ENCODE measurements at places on chromosomes 3 and 15. TPM values are rescaled to one million over a fixed set of nuclear protein-coding genes. Genes with fewer than 3 reads are reported as not detected.

GOLGA6L2 gene
- polyA plus RNA-seq = not detected

OR5H2 gene
- polyA plus RNA-seq = not detected

GPR27 gene
- 10.7 TPM for polyA plus RNA-seq

ARPP21 gene
- not detected for polyA plus RNA-seq

GOLGA8S gene
- 0.05 TPM for polyA plus RNA-seq

KNL1 gene
- 2.7 TPM for polyA plus RNA-seq

SLC22A14 gene
- 0.03 TPM for polyA plus RNA-seq

SGO1 gene
- polyA plus RNA-seq = 6.9 TPM

TMEM207 gene
- polyA plus RNA-seq = not detected

AADACL2 gene
- not detected for polyA plus RNA-seq

NOP10 gene
- 981 TPM for polyA plus RNA-seq

CILP gene
- not detected for polyA plus RNA-seq

CERS3 gene
- polyA plus RNA-seq = 0.62 TPM

GREM1 gene
- polyA plus RNA-seq = 0.33 TPM

AP2M1 gene
- 540 TPM for polyA plus RNA-seq

C15orf62 gene
- 0.19 TPM for polyA plus RNA-seq

MAP2K5 gene
- 6.9 TPM for polyA plus RNA-seq

ZNF654 gene
- 0.47 TPM for polyA plus RNA-seq

CGNL1 gene
- 20.4 TPM for polyA plus RNA-seq

CAND2 gene
- 8.7 TPM for polyA plus RNA-seq

NPAP1 gene
- 0.06 TPM for polyA plus RNA-seq

NRROS gene
- 6.8 TPM for polyA plus RNA-seq

UROC1 gene
- polyA plus RNA-seq = 0.09 TPM

CLRN1 gene
- polyA plus RNA-seq = 0.20 TPM

GUCA1C gene
- polyA plus RNA-seq = not detected

GJD2 gene
- polyA plus RNA-seq = 0.39 TPM

CD86 gene
- 0.12 TPM for polyA plus RNA-seq

IL16 gene
- 0.16 TPM for polyA plus RNA-seq

SCG5 gene
- polyA plus RNA-seq = 11.4 TPM

SLC51A gene
- polyA plus RNA-seq = 6.3 TPM

ZDHHC19 gene
- polyA plus RNA-seq = 2.5 TPM

GALNT15 gene
- 0.02 TPM for polyA plus RNA-seq

MORC1 gene
- not detected for polyA plus RNA-seq

C2CD4A gene
- not detected for polyA plus RNA-seq

CCDC39 gene
- polyA plus RNA-seq = 0.12 TPM

GOLGA8R gene
- polyA plus RNA-seq = not detected

KAT2B gene
- polyA plus RNA-seq = 0.24 TPM

GCNT3 gene
- not detected for polyA plus RNA-seq

TMC3 gene
- not detected for polyA plus RNA-seq

GRK7 gene
- polyA plus RNA-seq = not detected

TMEM45A gene
- polyA plus RNA-seq = 6.9 TPM

SLC7A14 gene
- 0.21 TPM for polyA plus RNA-seq

GRAMD1C gene
- polyA plus RNA-seq = 0.62 TPM

GOLGA6B gene
- polyA plus RNA-seq = 0.06 TPM

DNASE1L3 gene
- polyA plus RNA-seq = not detected

TMEM158 gene
- polyA plus RNA-seq = 17.5 TPM

EBLN2 gene
- 1.9 TPM for polyA plus RNA-seq

ACSBG1 gene
- 5.4 TPM for polyA plus RNA-seq

MYO5C gene
- polyA plus RNA-seq = 7.7 TPM

ATP13A5 gene
- not detected for polyA plus RNA-seq

RASL12 gene
- 16.7 TPM for polyA plus RNA-seq

ZBED2 gene
- polyA plus RNA-seq = not detected

CYP8B1 gene
- polyA plus RNA-seq = not detected

TGM4 gene
- polyA plus RNA-seq = 0.02 TPM

LRRC31 gene
- polyA plus RNA-seq = not detected

SYNPR gene
- polyA plus RNA-seq = 0.46 TPM

ARL6 gene
- polyA plus RNA-seq = 1.8 TPM

ALDH1A2 gene
- polyA plus RNA-seq = 0.13 TPM

CASR gene
- 0.36 TPM for polyA plus RNA-seq
